Mesothelial cell of epicardium (in vitro differentiated cells): ENCODE measurements at places on chromosomes 1 and 21. TPM values are rescaled to one million over a fixed set of nuclear protein-coding genes. Genes with fewer than 3 reads are reported as not detected.

- no peak for DNase-seq
These were observed 634 bp downstream of the ALG14 start for GRCh38 chr1:95072117-95072516.

The ECM1 gene
- 4.9 to 5.0 TPM (median 4.9 TPM) in 3 replicates for total RNA-seq

GRCh38 chr1:43878440-43878839, 55.2 kb upstream of the ARTN start:
- no peak for DNase-seq

DNA sequence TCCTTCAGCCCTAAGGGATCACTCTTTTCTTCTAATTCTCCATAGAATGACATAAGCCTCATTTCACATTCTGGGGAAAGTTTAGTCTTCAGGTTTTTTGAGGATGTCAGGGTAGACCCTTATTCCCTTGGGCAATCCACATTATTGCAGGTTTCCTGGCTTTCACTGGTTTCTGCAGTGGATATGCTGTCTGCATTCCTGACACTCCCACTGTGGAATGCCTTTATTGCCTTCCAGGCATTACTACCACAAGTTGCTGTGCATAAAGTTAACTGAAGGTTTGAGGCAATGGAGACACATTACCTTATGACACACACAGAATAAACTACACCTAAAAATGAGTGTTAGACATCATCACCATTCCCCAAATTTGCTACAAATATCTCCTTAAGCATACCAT, 12.7 kb downstream of the FASLG start:
- no peak for DNase-seq

- DNase-seq: no peak
These were observed 73.9 kb downstream of the PLXNA2 start for GRCh38 chr1:208170252-208170651.

DNA sequence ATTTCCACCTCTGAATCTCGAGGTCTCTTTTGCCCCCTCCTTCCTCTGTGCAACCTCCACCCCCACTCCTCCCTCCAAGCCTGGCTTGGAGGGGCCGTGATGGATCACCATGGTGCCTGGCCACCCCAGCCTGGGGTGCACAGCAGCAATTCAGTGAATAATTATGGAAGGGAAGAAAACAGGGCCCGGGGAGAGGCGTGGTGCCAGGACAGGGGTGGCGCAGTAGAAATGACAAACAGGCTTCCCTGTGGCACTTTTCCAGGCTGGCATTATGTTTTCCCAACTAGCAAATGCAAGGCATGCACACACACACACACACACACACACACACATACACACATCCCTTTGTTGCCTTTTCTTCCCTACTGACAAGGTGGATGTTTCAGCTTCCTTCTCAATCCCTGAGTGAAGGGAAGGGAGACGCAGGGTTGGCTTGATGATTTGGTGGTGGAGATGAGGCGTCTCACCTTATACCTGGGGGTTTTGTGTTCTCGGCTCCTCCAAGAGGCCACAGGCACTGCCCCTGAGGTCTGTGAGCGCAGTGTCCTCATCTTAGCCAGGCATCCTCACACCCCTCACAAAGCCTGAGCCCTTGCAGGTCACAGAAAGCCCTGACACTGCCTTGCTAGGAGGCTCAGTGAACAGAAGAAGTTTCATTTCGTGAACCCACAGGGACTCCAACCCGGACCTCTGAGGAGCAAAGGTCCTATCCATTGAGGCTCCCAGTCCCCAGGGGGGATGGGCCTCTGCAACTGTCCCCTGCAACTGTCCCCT, 215.8 kb downstream of the MATN1 start:
- no peak for DNase-seq

The UBE2U gene
- not detected in 3 replicates for total RNA-seq

DNA sequence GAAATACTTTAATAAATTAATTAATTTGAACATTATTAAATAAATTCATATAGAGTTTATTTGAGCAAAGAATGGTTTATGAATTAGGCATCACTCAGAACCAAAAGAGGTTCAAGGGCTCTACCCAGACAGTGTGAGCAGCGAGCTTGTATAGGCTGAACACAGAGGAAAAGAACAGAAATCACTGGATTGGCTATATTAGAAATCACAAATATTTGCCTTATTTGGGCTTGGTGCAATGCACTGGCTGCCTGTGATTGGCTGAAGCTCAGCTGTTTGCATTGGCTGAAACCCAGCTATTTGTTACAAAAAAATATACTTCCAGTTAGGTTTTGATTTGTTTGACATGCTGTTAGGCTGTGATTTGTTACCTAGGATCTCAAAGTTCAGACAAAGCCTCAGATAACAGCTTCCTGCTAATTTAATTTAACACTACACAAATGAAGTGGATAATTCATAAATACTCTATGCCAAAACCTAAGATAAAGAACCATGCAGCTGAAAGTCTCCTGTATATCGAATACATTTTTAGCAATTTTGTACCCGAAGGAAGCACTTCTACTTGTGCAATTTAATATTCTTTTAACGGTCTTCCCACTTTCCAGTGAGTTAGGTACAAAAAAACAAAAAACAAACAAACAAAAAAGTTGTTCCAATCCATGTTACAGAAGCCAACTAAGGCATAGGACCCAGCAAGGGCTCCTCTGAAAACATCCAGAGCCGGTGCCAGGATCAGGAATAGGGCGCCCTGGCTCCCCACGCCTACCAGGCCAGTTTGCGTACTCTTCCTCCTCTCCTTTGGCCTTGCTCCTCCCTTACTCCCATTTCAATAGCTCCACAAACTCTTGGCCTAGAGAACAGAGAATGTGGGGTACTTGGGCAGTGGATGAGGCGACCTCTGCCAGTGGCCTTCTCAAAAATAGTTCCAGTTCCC, 179.1 kb downstream of the DUSP10 start:
- no peak for DNase-seq

DNA sequence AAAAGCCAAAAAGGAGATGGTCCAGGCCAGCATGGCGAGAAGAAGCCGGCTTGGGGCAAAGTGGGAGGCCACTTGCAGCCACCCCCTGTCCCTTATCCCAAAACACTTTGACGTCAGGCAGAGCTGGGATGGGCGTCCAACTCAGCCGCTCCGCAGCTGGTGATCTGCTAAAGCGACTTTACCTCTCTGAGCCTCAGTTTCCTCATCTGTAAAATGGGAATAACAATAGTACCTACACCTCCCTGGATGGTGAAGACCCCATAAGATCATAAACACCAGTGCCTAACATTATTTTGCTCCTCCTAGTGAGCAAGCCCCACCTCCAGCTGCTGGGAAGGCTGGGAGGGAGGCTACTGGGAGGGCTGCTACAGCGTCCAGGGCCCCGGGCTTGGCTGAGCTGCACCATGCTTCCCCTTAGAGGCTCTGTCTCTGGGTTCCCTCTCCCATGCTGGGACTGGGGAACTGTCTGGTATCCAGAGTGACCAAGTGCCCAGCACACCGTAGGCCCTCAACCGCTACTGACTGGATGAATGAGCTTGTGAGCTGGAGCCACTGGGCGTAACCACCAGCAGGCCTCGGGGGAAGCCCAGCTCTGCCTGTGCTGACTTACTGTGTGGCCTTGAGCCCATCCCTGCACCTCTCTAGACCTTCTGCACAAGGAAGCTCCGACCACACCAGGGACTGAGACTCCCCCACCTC, 18.3 kb downstream of the IFFO2 start:
- no peak for DNase-seq

- no peak for DNase-seq
These were observed 1.7 kb upstream of the ZNF691 start for GRCh38 chr1:42844592-42845140.

The DNASE2B gene
- total RNA-seq: not detected in 3 replicates

DNA sequence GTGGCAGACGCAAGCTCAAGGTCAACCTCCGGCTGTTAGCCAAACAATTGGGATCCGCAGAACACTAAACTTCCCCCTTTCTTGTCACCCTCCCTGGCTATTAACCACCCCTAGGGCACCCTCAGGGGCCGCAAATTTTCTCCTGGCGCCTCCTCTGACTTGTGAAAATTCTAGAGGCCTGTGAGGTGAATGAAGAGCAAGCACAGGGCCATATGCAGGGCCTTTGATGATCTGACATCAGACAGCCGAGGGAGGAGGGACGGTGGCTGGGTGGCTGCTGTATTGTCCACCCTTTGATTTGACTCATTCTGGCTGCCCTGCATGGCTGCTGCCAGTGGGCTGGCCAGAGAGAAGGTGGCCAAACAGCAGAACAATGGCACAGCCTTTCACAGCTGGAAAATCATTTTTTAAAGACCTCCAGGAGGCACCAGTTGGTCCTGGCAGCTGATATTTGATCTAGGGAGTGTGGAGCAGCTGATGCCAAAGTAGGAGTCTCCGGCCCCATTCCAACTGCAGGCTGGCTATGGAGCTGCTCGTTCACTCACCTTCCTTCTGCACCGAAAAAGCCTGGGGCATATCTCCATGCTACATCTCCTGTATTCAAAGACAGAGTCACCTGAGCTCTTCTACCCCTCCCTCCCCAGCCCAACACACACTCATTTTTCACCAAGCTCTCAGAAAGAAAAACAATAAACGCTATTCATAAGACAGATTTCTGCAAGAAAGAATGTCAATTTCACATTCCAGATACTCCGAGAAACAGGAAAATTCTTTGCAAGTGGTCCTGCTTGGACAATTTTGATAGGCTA, 44.9 kb upstream of the BARHL2 start:
- DNase-seq: peak; percentile 19

The OR2T35 gene
- not detected in 3 replicates for total RNA-seq

DNA sequence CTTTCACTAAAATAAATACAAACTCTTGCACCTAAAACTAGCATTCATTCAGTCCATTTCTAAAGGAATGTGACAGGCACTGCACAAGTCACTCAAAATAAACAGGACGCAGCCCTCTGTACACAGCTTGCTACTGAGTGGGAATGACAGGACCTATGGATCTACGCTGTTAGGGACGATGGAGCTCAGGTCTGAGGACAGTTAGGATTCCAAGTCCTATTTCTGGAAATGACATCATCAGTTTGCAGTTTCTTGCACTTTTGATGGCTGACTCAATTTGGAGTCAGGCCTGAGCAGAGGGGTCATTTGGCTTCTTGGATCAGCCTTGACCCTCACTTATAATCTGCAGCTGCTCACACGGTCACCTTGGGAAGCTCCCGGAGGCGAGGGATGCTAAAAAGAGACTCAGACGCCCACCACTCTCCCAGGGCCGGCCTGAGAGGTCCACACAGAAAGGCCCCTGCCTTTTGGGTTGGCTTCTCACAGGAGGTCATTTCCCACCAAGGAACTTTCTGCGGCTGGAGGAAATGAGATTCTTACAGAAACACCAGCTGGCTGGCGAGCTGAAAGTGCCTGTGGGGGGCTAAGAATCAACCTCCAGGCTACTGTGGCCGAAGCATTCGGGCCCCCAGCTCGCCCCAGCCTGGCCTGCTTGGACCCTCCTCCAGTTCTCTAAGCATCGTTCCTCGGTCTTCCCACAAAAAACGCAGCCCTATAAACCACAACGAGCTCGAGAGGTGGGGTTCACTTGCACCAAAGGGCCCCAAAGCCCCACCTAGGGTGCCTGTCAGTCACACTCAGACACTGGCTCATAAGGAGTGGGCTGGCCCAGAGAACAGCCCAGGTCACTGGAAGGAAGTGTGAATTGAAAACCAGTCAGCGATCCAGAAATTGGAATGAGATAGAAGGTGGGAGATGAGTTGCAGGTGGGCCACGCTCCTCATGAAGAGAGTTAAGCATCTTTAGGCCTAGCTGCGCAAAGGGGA, 8.9 kb upstream of the PDE9A start:
- no peak for DNase-seq

- no peak for DNase-seq
These were observed 606.1 kb upstream of the USP24 start for GRCh38 chr1:55821234-55821633.

DNA sequence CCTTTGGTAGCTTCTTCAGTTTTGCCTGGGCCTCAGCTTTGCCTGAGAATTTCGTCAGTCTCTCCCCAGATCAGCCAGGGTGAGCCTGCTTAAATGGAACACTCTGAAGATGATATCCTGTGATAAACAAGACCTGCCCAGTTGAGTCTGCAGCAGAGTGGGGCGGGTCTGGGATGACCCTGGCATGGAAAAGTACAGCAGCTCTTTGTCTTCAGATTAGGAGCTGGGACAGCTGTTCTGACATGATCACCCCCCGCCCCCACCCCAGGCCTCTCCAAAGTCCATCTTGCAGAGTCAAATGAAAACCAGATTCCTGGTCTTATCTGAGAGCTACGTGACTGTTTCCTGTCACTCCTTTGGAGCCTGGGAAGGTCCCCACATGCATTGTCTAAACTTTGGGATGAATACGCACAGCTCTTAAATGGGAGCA, 2.2 kb upstream of the TMEM51 start:
- no peak for DNase-seq

DNA sequence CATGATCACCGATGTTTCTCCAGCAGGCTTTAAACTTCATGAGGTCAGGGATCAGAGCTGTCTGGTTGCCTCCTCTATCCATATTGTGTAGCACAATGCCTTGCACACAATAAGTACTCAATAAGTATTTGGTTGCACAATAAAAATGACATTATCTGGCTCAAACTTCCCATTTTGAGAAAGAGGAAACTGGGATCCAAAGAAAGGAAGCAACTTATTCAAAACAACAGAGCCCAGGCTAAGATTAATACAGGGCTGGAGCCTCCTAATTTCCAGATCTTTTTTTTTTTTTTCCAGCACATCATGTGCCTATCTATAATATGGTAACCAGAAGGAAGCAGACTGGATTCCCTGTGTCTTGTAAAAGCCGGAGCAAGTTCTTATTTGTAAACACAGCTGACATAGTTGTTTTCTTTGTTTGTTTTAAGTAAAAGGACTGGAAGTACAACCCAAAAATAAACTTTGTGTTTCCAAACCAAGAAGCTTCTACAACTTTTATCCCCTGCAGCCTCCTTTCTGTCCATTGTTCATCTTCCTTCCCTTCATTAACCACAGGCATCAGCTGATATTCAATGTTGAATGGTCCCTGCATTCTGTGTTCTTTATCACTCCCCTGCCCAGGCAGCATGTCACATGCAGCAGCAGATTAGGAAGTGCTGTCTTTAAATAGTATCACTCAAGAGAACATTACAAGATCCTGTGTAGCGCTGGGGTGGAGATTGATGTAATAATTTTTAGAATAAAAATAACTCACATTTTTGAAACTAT, 71.2 kb upstream of the HOOK1 start:
- no peak for DNase-seq

DNA sequence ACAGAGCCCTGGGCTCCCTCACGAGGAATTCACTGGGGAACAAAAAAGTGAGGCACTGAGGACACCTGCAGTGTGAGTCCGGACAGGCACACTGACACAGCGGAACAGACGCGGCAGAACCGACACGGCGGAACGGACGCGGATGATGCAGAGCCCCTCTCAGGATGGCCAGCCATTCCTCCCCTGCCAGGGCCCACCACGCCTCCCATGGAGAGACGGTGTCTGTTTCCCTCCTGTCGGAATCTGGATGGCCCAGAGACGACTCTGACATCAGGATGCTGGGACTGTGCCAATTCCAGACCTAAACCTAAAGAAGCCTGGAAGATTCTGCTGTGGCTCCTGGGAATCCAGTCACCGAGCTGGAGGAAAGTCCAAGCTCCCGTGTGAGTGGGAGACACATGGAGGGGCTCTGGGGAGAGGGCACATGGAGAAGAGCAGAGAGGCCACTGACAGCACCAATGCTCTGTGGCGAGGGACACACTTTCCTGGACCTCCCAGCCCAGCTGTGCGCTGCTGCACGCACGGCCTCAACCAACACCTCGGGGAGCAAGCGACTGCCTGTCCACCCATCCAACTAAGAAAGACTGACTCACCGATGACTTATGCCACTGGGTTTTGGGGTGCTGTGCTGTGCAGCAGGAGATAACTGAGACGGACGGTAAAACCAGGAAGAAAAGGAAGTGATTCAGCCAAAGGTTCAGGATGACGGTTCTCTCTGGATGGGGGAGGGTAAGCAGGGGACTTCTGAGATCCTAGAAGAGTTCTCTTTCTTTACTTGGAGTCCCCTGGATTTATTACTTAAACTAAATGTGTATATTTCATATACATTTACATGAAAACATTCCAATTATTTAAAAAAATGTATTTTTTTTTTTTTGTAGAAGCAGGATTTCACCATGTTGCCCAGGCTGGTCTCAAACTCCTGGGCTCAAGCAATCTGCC, 23.3 kb downstream of the ZBTB17 start:
- DNase-seq: no peak
